ENCODE measurements at places on chromosomes 4 and X. TPM values are rescaled to one million over a fixed set of nuclear protein-coding genes. Genes with fewer than 3 reads are reported as not detected.

Gene GPR173
- total RNA-seq: 21.7 TPM

Gene ERVMER34-1
- 0.82 TPM for total RNA-seq

Gene ACE2
- 0.64 TPM for total RNA-seq

- no peak for DNase-seq
Observed at GRCh38 chr4:121614101-121614500, 82.7 kb downstream of the ANXA5 start.

Gene GAGE12E
- total RNA-seq: not detected

- DNase-seq: peak; percentile 2
Observed at GRCh38 chrX:68894142-68894512, 65.3 kb downstream of the EFNB1 start.

Gene BEX4
- 54.0 TPM for total RNA-seq

Data from cerebellum (tissue), 4 donors.